ENCODE measurements at places on chromosomes 1 and 21.
A peak's percentile ranks its signal among the peaks of the same experiment; 100 is the strongest.

- H3K27ac ChIP-seq, result no peak overlapping the region
- no peak for DNase-seq
- H3K4me1 ChIP-seq, result 0 out of 2 replicates have a peak, but pooled peaks cover 9% of the 10 kb centered on the region
- H3K36me3 ChIP-seq, result no peaks in the 10 kb centered on the region
- H3K27me3 ChIP-seq, result no peaks in the 10 kb centered on the region
These were observed 4.5 kb downstream of the OVAAL start for GRCh38 chr1:180563026-180563827.

- peak; percentile 77 for DNase-seq
- H3K27me3 ChIP-seq, result no peaks in the 10 kb centered on the region
- H3K4me1 ChIP-seq, result peaks cover 15% of the 10 kb centered on the region
- peak overlapping the region; percentile 47 for H3K4me3 ChIP-seq
These were observed 149.9 kb downstream of the MRPL39 start for GRCh38 chr21:25457411-25457810.

GRCh38 chr21:29228306-29228705, 70.4 kb upstream of the BACH1 start:
- no peak overlapping the region for H3K4me3 ChIP-seq
- no peak for DNase-seq
- H3K4me1 ChIP-seq, result peaks cover 8% of the 10 kb centered on the region
- H3K36me3 ChIP-seq, result no peaks in the 10 kb centered on the region
- no peaks in the 10 kb centered on the region for H3K27me3 ChIP-seq
- H3K27ac ChIP-seq, result no peak overlapping the region

DNA sequence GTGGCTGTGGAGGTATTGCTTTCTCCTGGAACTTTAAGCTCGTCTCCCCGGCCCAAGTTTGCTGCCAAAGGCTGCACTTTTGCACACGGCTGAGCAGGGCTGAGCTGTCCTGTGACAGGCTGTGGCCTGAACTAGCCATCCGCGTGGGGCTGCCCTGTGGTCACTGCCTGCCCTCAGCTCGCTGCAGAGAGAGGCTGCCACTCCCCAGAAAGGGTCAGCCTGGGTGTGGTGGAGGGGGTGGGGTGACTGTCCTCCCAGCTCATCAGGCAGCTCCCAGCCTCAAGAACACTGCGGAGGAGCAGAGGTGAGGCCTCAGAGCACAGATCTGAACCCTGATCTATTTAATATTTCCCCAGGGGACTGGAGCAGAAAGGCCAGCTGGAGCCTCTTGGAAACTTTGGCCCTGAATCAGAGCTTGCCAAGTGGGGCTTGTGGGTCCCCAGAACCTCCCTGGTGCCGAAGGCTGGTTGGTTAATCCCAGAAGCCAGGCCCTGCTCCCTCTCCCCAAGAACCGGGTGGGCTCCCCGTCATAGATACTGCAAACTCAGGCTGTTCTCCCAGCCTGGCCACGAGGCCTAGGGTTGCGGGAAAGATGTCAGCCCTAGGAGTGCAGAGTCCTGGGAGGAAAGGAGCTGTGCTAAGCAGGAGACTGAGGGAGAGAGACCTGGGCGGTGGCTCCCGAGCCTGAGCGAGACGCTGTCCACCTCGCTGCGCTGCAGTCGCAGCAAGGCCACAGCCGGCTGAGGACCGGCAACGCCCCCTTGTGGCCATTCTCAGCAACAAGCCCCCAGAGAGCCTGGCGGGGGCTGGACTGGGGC, 125.1 kb upstream of the IPO9 start:
- H3K36me3 ChIP-seq, result no peaks in the 10 kb centered on the region
- no peaks in the 10 kb centered on the region for H3K27me3 ChIP-seq
- DNase-seq, result peak; percentile 78
- H3K27ac ChIP-seq, result no peak overlapping the region
- no peak overlapping the region for H3K4me3 ChIP-seq

DNA sequence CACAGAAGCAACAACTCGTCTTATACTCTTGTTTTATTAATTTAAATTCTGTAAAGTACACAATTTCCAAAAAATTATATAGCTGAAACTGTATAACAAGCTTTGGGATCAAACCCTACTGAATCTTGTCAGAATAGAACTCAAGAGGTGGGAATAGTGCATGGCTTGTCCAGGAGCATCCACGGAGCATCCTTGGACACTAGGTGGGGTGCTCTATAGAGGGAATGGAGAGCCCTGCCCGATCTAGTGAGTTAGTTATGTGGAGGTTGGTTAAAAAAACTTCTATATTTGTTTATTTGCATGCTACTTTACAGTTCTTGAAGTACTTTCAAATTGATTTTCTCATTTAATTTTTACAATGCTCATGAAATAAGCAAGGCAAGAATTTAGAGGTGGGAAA, 28.3 kb downstream of the ROR1 start:
- H3K27me3 ChIP-seq, result no peaks in the 10 kb centered on the region
- H3K4me3 ChIP-seq, result no peak overlapping the region
- H3K36me3 ChIP-seq, result no peaks in the 10 kb centered on the region
- DNase-seq, result no peak
- H3K27ac ChIP-seq, result no peak overlapping the region

DNA sequence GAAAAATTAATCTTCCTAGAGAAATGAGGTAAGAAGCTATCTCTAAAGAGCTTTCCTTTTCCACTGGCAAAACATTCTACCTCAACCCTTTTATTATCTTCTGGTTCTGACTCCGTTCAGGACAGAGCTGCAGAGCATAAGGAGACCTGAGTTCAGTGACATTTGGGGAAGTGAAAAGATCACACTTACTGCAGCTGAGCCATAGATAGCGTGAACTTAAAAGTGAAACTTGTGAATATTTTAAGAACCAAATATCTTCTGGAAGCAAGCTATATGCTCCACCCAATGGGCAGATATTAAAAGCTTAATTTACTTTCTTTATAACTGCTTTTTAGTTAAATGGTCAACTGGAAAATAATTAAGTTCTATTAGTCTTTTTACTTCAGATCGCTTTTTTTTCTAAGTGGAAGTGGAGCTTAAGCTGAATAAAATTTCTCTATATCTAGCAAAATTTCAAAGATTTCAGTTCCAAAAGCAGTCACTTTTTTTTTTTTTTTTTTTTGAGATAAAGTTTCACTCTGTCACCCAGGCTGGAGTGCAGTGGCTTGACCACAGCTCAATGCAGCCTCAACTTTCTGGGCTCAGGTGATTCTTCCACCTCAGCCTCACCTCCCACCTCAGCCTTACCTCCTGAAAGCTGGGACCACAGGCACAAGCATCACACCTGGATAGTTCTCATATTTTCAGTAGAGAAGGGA, 11.9 kb downstream of the PTPN22 start:
- H3K27ac ChIP-seq, result no peak overlapping the region
- no peak for DNase-seq
- H3K4me1 ChIP-seq, result peaks cover 13% of the 10 kb centered on the region
- no peaks in the 10 kb centered on the region for H3K27me3 ChIP-seq

DNA sequence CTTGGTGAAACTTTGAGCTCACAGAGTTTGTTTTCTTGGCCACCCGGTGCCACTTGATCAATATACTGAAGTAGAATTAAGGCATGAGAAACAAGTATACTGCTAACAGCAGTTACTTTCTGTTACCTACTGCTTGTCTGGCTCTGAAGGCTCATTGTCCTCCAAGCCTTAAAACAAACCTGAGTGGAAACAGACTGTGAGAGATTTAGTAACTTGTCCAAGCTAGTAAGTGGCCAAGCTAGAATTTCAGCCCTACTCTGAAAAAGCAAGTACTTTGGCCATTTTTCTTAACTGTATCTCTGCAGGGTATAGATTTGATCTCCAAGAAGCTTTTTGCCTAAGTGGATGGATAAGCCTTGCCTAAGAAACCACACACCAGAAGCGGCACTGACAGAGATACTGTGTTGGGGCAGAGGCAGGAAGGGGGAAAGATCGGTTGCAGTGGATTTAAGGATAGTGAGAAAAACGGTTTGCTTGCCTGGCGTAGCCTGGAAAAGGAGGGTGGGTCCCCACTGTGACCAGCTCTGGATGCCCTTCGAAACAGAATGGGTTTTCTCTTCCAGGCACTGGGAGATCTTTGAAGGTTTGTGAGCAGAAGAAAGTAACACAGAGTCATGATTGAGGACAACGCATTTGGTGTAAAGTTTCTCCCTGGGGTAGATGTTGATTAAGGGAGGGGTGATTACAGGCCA, 2.1 kb upstream of the MACO1 start:
- no peaks in the 10 kb centered on the region for H3K36me3 ChIP-seq
- H3K4me3 ChIP-seq, result no peak overlapping the region
- H3K4me1 ChIP-seq, result peaks cover 32% of the 10 kb centered on the region
- no peak for DNase-seq
- no peak overlapping the region for H3K27ac ChIP-seq

DNA sequence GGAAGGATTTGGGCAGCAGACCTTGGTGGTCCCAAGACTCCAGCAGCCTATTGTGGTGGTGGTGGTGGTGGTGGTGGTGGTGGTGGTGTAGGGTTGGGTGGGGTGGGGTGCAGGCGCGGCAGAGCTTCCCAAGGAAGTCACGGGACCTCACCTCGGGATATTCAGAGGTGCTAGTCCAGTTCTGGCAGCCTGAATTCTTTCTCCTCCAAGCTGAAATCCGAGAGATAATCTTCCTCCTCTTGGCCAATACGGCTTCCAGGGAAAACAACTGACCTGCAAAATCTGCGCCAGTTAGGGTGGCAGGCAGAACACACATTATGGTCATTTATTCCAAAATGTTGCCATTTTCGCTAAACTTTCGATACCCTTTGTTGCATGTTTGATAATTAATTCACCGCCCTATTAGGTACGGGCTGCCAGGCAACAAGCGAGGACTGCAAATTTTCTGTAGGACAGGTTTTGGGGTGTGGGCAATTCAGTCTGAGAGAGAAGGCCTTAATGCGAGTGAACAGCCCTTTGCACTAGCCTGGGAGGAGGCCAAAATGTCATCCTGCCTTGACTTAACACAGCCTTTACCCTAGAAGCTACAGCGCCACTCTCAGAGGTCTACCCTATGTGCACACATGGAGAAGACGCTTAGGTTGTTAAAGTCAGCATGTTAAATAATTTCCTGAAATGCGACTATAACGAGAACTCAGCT, 33.2 kb upstream of the BSDC1 start:
- no peaks in the 10 kb centered on the region for H3K4me1 ChIP-seq
- no peak overlapping the region for H3K4me3 ChIP-seq
- DNase-seq, result no peak
- H3K27ac ChIP-seq, result no peak overlapping the region
- H3K36me3 ChIP-seq, result no peaks in the 10 kb centered on the region

- H3K27ac ChIP-seq, result no peak overlapping the region
- H3K4me1 ChIP-seq, result 0 out of 2 replicates have a peak, but pooled peaks cover 6% of the 10 kb centered on the region
- no peak overlapping the region for H3K4me3 ChIP-seq
These were observed 41.2 kb downstream of the ARHGEF11 start for GRCh38 chr1:157004327-157004726.

DNA sequence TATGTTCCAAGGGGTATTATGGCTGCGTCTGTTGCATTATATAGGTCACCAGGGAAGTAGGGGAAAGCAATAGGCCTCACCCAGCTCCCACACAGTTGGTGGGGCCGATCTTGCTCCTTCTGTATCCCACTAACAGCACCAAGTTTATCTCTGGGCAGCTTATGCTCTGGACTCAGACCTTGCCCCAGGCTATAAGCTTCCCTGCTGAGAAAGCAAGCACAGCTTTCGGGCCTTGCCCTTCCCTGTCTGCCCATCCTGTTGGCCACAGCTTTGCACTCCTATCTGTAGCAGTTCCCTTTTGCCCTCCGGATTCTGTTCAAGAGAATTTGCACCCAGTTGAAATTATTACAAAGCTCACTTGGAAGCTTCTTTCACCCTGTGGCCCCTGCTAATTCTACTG, 12.9 kb downstream of the KCNE1 start:
- H3K4me1 ChIP-seq, result no peaks in the 10 kb centered on the region

DNA sequence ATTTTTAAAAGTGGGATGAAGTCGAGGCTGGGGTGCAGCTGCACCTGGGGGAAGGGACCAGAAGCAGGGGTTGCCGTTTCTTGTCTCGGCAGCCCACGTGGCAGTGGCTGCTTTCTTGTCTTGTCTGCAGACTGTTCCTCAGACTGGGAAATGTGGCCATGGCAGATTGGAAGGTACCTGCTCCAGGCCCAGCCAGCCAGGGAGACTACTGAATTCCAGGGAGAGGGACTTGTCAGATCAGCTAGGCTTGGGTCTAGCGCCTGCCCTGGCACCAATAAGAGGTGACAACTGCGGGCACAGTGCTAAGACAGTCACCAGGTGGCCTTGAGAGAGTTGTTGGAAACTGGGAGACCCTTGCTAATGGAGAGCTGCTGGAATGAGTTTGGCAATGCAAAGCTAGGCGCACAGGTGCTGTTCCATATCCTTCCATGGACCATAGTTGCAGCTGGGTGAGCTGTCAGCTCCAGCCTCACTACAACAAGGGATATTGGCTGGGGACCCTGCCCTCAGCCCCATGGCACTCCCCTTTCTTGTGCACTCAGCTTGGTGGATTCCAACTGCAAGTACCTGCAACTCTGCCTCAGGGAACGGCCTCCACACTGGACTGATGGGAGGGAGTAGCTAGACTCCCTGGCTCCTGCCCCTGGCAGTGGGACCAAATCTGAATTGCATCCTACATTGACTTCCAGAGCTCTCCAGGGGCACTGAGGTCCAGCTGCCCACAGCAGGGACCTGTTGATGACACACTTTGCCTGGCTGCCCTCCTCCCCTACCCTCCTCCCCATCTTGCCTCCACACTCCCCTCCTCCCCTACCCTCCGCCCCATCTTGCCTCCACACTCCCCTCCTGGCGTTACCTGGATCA, 9.9 kb upstream of the IL22RA1 start:
- no peaks in the 10 kb centered on the region for H3K27me3 ChIP-seq
- no peaks in the 10 kb centered on the region for H3K36me3 ChIP-seq
- no peak overlapping the region for H3K27ac ChIP-seq

- H3K27ac ChIP-seq, result no peak overlapping the region
- no peaks in the 10 kb centered on the region for H3K36me3 ChIP-seq
- H3K4me3 ChIP-seq, result no peak overlapping the region
- H3K27me3 ChIP-seq, result peaks cover 24% of the 10 kb centered on the region
These were observed 149.9 kb downstream of the OLFM3 start for GRCh38 chr1:101846820-101847219.

DNA sequence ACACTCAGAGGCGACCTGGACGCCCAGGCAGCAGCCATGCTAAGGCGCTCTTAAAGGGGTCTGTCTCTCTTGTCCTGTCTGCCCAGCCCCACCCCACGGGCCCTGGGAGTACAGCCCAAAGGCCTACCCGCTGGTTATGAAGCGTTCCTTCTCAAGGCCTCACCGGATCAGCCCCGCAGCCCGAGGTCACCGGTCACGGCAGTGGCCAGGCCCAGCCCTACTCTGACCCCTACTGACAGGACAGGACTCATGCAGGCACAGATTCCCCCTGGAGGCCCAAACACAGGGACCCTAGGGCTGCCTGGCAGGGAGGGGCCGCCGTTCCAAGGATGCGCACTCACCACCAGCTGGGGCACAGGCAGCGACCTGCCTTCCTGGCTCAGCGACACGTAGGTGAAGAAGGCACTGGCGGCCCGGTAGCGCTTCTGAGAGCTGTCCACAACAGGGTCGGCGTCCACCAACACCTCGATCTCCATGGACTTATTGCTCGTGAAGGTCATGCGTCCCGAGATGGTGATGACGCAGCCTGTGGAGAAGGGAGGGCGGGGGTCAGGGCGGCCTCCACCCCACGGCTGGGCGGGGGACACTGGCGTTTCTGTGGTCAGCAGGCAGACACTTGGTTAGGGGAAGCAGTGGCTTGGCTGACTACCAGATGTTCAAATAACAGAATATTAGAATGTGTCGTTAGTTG, 20.0 kb upstream of the GPR153 start:
- no peak for DNase-seq
- peaks cover 4% of the 10 kb centered on the region for H3K36me3 ChIP-seq
- peaks cover 11% of the 10 kb centered on the region for H3K4me1 ChIP-seq
- no peaks in the 10 kb centered on the region for H3K27me3 ChIP-seq

GRCh38 chr1:42586016-42586415, 72.2 kb upstream of the PPIH start:
- H3K27me3 ChIP-seq, result no peaks in the 10 kb centered on the region
- no peak for DNase-seq
- no peaks in the 10 kb centered on the region for H3K36me3 ChIP-seq
